Posterior cingulate gyrus (tissue), 11 donors: ENCODE measurements at places on chromosomes 5 and 9.
A peak's percentile ranks its signal among the peaks of the same experiment; 100 is the strongest.

GRCh38 chr9:76298521-76299144 lies 95.6 kb downstream of the RFK start:
- DNase-seq, result no peak

DNA sequence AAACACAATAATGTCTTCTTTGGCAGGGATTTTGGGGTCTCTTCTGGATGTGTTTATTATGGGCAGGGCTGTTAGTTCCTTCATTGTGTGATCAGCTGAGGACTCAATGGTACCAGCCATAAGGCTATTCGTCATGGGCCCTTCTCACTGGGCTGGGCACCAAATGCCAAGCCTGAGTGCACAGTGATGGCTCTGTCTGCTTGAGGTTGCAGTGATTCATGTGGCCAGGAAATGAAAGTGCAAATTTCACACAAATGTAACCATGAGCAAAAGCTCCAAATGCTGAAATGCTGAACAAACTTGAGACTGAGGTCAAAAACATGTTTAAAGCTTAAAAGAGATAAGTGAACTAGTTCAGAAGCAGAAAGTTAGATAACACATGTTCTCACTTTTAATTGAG lies 191.0 kb downstream of the TARS1 start:
- DNase-seq, result no peak

- no peak for DNase-seq
These were observed 20.4 kb upstream of the NTNG2 start for GRCh38 chr9:132141344-132141947.

- peak; percentile 32 for DNase-seq
These were observed 500.0 kb upstream of the C9orf72 start for GRCh38 chr9:28073270-28073669.

DNA sequence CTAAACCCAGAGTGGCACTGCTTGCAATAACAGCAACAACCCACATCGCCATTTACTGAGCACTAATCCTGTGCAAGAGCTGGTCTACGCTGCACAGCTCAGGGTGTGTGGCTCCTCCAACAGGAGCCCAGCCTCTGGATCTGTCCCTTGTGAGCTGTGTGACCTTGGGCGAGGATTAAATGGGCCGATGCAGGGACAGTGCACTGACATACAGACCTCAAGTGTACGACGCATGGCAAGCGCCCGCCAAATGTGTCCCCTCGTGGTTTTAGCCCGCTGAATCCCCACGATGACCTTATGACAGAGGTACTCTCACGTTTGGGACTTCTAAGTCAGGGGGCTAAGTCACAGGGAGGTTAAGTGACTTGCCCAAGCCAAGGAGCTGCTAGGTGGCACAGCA lies 130.3 kb upstream of the RAPGEF1 start:
- DNase-seq, result no peak

- DNase-seq, result no peak
These were observed 87.7 kb upstream of the TRIM32 start for GRCh38 chr9:116599342-116599884.

- no peak for DNase-seq
These were observed 88.9 kb downstream of the PCSK5 start for GRCh38 chr9:75979362-75979761.

GRCh38 chr5:175902026-175902425 lies 30.6 kb downstream of the CPLX2 start:
- no peak for DNase-seq

DNA sequence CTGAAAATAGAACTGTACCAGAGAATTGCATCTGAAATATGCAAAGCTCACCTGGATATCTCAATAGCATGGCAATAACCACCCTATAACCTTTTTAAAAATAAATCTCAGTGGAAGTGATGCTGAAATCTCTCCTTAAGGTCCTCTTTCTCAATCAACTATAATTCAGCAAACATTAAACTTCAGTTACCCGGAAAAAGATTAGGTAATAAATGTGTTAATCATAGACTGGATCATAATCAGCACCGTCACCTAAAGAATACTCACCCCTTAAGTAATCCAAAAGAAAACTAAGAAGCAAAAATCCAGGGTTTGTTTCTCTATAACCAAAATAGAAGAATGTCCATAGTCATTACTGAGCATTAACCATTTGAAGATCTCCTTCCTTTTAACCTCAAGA lies 44.3 kb upstream of the DENND4C start:
- no peak for DNase-seq

- DNase-seq, result no peak
These were observed 26.0 kb downstream of the SKP2 start for GRCh38 chr5:36177715-36178523.

DNA sequence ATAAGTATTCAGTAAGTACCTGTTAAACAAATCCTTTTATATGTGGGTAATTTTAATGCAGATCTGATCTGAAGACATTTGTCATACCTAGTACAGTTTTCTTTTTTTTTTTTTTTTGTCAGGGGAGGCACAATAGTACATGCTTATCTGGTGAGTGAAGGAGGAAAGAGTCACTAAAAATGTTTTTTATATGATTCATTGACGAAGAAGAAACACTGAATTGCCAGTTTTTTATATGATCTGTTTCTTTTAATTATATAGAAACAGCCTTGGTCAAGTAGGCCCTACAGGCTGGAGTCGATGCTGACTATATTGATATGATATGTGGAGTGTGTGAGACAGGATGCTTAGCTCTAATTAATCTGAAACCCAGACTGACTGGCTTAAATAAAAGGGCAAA lies 315.2 kb downstream of the PSAT1 start:
- no peak for DNase-seq

GRCh38 chr5:16929831-16930230 lies 6.3 kb downstream of the MYO10 start:
- no peak for DNase-seq

DNA sequence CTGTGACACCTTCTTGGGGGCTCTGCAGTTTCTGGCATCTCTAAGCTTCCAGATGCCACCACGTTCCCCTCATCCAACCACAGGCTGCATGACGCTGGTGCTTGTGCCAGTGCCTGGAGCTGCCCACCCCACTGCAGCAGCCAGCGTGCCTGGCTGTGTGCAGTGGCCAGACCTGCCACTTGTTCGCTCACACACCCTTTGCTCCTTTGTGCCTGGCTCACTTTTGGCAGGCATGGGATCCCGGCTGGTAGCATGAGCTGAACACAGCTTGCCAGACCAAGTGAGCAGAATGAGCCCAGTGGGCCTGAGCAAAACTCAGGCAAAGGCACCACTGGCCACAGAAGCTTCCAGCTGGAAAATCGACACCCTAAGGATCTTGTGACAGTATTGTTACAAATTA lies 562.9 kb upstream of the ACO1 start:
- no peak for DNase-seq

GRCh38 chr5:124642151-124642550 lies 104.3 kb downstream of the ZNF608 start:
- DNase-seq, result no peak

DNA sequence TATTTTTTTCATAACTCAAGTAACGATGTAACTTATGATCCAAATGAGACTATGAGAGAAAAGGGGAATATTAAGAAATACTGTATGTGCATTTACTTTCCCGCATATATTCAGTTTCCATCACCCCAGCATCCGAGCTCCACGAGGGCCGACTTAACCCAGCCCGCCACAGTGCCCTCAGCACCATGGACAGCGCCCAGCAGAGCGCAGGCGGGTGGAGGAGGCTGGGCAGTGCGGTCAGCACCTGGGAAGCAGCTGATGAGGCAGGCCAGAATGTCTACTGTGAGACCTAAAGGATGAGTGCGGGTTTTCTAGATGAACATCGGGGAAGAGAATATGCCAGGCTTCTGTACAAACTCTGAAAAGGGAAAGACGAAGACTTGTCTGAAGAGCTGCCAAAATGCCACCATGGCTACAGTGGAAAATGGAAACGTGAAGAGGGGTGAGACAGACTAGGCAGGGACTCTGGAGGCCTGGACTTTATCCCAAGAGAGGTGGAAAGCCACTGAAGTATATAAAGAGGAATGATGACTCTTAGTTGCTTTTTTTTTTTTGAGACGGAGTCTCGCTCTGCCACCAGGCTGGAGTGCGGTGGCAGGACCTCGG lies 34.5 kb upstream of the MED27 start:
- peak; percentile 93 for DNase-seq

DNA sequence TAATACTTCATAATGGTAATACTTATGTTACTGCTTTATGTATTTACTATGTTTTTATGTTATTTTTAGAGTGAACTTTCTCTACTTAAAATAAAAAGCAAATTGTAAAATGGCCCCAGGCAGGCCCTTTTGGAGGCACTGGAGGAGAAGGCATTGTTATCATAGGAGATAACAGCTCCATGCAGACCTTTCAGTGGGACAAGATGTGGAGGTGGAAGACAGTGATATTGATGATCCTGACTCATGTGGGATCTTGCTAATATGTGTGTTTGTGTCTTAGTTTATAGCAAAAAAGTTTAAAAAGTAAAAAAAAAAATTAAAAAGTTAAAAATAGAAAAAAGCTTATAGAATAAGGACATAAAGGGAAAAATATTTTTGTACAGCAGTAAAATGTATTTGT lies 74.5 kb downstream of the IQGAP2 start:
- no peak for DNase-seq

- DNase-seq, result no peak
These were observed 51.2 kb downstream of the SGCD start for GRCh38 chr5:156378159-156378558.
